ENCODE measurements at places on chromosomes 7 and 10.

DNA sequence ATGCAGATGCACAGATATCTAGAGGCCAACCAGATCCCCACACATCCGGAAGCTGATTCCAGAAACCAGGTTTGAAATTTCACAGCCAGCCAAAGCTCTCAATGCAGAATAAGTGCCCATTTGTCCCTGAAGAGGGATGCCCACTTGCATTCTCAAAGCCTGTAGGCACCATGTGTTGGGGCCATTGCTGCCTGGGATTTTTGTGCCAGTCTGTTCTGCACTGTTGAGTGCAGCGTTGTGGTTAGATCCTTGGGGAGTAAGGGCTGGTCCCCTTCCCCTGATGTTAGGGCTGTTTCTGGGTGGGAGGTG is 62.4 kb downstream of the EEPD1 start:
- no peak for DNase-seq

DNA sequence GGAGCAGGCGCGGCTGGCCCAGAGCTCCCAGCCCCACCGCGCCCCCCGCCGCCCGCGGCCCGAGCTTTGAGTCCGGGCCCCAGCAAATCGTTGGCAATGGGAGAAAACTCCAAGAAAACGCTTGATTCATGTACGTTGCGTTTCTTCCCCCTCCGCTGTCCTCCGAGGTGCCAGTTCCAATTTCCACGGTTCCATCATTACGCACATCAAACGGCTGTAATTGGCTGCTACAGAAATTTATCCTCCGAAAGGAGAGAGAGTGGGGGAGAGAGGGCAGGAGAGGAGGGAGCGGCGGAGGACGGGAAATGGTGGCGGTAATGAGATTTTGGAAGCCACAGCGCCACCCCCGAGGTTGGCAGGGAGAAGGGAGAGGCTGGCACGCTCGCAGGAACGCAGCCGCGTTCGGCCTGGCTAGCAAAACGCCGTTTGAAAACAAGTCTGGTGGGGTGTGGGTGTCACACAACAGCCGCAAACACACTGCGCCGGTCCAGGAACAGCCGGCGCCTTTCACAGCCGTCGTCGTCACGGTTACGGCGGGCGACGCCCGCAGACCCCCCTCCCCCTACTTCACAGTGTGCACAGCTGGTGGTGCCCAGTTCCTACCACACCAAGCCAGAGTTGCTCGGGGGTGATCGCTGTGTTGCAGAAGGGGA is 57.5 kb downstream of the UNCX start:
- no peak for DNase-seq

DNA sequence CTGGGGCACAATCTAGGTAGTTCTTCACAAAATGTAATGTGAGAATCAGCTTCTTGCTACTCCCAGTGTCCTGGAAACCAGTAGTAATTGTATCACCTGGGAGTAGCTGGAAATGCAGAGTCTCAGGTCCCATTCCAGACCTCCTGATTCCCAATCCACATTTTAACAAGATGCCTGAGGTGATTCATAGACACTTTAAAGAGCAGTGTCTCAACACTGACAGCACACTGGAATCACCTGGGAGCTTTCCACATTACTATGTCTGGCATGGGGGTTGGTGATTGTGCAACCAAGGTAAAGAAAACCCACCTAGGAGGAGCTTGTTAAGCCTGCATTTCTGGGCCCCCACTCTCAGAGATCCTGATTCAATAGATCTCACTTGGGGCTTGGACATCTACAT is 11.1 kb downstream of the DPY19L1 start:
- no peak for DNase-seq

GRCh38 chr7:105980645-105981396 is 17.8 kb downstream of the CDHR3 start:
- DNase-seq, result no peak

- no peak for DNase-seq
Observed at GRCh38 chr7:158001621-158002320, 585.9 kb downstream of the PTPRN2 start.

GRCh38 chr7:42671627-42672026 is 240.2 kb downstream of the C7orf25 start:
- DNase-seq, result no peak

GRCh38 chr10:33267708-33268107 is 66.8 kb downstream of the NRP1 start:
- no peak for DNase-seq

- no peak for DNase-seq
Observed at GRCh38 chr10:15168291-15168785, at the start of gene NMT2. NMT2 (minus strand) TSS chr10:15168693; CDS start chr10:15168612, 81 bp downstream.

DNA sequence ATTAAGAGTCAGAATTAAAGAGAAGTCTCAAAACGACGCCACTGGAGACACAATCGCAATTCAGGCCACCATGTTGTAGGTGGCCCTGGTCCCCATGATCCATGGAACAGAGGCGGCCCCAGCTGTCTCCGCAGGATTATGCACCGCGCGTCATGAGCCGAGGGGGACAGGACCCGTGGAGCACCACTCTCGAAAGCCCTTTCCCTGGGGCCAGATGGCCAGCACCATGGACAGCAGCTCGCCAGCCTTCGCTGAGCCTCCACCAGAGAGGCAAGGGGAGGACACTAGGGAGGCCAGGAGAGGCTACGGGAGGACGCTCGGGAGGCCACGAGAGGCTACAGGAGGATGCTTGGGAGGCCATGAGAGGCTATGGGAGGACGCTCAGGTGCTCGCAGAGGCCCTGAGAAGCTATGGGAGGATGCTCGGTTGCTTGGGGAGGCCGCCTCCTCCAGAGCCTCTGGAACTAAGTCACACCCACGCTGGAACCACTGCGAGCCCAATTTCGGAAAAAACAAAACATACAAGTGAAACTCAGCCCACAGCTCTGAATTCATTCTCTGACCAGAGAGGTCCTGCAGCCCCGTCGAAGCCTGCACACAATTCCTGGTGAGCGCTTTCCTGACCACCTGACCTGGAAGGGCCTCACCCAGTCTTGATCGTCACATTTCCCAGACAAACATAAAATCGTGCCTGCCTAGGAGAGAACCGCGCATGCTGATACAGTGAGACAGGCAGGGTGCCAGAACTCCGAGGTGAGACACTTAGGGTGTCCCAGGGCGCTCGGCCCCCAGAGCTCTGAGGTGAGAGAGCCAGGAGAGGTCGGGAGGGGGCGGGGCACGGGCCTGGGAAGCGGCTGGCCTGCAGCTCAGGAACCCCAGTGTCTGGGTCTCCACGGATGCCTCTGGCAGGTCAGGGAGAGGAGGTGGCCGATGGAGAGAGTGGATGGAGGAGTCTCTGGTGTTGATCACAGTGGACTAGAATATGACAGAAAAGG is 224.4 kb downstream of the PTPRN2 start:
- no peak for DNase-seq

DNA sequence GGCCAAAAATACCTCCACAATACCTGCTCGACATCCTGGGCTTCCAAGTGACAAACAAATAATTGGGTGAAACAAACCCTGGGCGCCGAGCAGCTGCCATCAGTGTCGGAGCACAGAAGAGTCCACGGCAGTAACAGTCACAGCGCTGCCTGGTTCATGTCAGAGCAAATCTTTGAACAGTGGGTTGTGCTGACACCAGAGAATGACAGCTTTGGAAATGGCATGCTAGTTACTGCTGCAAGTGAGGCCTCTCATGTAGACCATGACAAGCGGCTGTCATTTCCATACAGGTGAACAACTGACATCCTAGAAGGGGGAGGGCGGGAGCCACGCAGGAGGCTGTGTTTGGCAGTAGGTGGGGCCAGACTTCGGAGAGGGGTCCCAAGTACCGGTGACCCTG is 420.5 kb upstream of the GALNT17 start:
- no peak for DNase-seq

GRCh38 chr7:130351791-130352090 is 7.1 kb downstream of the CPA5 start:
- no peak for DNase-seq

DNA sequence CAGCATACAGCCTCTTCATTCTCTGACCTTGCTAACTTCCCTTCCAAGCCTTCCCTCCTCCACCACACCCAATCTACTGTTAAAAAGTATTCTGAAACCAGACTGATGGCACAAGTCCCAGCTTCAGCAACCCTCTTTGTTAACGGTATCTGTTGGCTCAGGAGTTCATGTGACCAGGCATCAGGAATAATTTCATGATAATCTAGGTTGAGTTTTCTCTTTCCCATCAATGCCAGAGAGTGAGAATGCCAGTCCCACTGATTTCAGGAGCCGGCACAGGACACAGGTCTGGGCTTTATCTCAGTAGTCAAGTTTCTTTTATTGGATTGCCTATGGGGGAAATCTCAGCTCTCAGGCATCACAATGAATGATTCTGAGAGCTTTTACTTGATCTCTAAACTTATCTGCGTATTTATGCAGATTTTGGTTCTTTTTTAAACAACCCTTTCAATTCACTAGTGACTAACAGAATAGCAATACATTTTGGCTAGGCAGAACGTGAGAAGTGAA is 231.0 kb upstream of the LYZL1 start:
- DNase-seq, result no peak

- no peak for DNase-seq
Observed at GRCh38 chr7:11060893-11061292, 87.2 kb downstream of the PHF14 start.
